ENCODE measurements at places on chromosomes 1 and 21.

DNA sequence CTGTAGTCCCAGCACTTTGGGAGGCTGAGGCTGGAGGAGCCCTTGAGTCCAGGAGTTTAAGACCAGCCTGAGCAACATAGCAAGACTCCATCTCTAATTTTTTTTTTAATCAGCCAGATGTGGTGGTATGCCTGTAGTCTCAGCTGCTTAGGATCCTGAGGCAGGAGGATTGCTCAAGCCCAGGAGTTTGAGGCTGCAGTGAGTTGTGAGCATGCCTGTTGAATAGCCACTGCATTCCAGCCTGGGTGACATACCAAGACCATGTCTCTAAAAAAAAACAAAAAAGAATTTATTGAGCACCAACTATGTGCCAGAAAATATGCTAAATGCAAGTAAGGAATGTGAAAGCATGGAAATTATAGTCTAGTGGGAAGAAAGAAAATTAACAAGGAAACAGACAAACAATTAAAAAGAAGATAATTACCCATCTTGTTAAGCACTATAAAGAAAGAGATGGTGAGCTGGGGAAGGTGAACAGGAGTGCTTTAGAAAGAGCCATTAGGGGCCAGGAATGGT lies 104.0 kb upstream of the ZNF678 start:
- DNase-seq = no peak

DNA sequence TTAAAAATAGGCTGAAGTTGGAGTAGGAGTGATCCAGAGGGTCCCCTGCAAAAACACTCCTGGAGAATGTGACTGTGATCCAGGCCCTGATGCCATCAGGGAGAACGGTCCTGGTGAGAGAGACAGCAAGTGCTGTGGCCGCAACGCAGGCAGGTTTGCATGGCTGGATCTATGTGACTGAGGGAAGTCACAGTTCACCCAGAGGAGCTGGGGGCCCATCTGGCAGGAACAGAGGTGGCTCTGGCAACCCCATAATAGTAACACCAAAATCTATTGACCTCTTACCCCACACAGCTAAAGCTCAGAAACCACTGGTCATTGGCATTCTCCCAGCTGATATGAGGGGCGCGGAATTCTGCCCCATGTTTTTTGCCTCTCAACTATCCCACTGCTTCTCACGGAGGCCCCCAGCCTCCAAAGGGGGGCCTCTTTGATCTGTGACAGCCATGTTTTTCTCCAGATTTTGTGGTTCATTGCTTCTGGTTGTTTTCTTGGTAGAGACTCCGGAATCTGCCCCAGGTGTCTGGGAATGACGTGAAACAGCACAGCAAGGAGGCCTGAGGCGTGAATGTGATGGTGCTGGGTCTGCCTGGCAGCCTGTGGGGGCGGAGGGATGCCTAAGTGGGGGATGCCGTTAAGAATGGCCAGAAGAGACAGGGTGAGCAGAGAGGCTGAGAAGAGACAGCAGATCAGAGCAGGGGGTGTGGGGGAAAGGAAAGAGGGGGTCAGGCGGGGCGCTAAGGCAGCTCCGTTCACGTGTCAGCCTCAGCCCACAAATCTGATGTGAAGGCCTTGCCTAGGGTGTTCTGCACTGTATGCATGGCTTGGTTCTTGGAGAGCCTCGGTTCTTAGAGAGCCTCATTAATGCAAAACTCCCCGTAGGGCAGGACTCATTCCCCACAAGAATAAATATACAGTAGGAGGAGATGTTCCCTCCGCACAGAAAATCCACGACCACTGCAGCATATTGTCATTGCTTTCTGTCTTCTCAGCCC lies 23.5 kb downstream of the CASP9 start:
- DNase-seq = no peak

DNA sequence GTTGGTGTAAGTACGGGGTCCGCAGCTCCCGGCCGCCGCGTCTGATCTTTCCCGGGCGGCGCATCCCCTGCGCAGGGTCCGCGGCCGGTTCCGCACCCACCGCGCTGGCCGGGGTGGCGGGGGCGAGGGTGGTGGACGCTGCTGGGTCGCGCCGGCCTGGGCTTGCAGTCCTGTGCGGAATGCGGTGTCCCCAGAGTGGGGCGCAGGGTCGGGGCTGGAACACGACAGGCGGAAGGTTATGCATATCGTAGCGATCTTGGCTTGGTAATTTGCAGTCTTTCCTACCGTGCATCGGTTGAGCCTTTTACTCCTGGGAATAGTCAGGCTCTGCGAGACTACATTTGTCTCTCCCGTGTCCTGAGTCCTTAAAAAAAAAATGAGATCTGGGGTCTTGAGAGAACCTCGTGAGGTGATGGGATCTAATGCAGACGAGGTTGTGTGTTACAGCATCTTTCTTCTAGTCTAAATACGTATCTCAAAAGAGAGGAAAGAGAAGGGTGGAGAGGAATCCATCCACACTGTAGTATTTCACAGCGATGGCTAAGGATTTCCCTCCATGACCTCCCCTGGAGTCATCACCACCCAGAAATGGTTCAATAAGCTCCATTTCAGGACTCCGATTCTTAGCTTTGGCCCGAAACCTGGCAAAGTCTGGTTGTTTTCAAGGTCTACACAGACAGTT lies 572 bp downstream of the ATP1B1 start:
- peak; percentile 61 for DNase-seq

- no peak for DNase-seq
Measured at GRCh38 chr1:34918386-34918976, 11.0 kb downstream of the DLGAP3 start.

- DNase-seq = no peak
Measured at GRCh38 chr1:41842993-41843755, 75.5 kb downstream of the HIVEP3 start.
